Stimulated activated CD8-positive, alpha-beta memory T cell treated with anti-CD3 and anti-CD28 coated beads, Interleukin-7, amount 100 ng/mL, for 1 hour (primary cell): ENCODE measurements at places on chromosomes 13 and 19.

DNA sequence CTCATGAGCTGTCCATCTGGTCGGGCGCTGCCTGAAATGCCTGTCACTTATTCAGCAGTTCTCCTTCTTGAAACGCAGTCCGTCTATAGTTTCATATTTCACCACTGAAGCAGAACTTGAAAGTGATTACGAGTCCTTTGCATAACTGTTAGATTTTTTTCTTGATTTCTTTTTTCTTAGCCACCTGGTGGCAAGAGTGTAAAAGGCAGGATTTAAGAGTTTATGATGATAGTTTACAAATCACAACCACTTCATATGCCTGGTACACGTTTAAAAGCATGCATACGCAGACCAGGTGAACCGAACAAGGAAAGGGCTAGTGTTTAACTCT, 45.8 kb downstream of the GGACT start:
- no peak for DNase-seq

GRCh38 chr19:18601875-18602274, 4.7 kb downstream of the CRLF1 start:
- no peak for DNase-seq

DNA sequence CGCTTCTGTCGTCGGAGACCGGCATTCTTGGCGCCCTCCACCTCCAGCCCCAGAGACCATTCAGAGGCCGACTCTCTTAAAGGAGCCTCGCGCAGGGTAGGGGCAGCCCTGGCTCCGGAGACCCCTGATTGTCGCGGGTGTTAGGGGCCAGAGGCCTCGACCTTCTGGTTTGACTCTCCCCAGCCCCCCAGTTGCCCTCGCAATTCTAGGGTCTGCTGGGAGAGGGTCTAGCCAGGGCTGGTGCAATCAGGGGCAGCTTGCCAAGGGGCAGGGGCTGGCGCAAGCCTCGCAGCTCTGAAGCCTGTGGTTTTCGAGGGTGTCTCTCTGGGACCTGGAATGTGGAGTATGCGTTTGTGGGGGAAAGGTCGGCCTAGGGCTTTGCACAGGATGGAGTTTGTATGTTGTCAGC, 1.6 kb upstream of the SLC7A10 start:
- DNase-seq: no peak

DNA sequence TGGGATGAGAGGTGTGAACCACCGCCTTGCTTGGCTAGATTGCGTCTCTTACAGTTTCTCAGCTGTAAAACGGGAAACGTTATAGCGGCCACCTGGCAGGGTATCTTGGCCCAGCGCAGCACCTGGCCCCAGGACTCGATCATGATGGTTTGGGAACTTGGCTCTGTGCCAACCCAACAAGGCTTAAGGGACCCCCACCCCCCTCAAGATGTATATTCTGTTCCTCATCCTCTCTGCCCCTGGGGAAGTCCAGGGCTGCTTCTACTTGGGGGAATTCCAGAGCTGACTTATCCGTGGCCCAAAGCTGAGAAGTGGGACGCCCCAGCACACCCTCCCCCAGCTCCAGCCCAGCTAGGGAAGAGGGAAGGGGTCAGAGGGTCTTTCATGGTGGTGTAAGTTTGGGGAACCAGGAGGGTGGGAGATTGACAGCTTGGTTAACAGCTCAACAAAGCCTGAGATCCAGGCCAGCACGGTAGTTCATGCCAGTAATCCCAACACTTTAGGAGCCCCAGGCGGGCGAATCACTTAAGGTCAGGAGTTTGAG, 695 bp downstream of the ICAM1 start:
- no peak for DNase-seq

DNA sequence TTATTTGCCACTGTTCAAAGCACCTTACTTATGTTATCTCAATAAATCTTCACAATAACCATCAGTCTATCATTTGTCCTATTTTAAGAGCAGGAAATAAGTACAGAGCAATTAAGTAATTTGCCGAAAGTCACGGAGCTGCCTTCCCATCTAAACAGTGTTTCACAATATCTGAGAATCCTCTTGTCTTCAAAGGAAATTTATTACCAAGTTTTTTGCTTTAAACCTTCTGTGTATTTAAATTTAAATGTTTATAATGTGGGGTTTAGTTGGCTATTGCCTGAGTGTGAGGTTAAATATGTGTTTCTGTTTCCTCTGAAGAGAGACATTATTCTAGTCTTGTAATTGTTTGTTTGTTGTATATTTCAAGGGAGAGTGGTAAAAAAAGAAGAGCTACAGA, 633.1 kb downstream of the EFNB2 start:
- no peak for DNase-seq

GRCh38 chr19:11058246-11059030, 30.8 kb upstream of the LDLR start:
- DNase-seq: no peak

GRCh38 chr13:77930430-77930829, 11.8 kb upstream of the EDNRB start:
- no peak for DNase-seq

DNA sequence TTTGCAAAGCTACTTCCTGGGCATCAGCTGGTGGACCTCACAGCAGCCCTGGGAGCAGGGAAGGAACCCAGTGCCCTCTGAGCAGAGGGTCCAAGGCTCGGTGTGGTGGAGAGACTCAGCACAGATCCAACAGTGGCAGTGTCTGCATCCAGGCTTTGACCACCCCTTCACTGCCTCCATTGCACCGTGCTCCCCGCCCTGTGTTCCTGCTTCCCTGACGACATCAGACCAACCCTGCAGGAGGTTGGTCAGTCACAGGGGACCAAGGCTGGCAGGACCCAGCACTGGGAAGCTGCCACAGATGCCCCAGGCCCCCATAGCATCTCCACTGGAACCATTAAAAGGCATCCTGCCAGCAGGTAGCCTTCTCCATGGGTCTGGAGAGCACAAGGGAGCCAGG, 7.8 kb upstream of the VSTM2B start:
- DNase-seq: no peak

- no peak for DNase-seq
Observed at GRCh38 chr13:75309981-75310580, 171.9 kb downstream of the TBC1D4 start.

GRCh38 chr19:35211545-35212230, 16.9 kb downstream of the FAM187B start:
- DNase-seq: peak; percentile 55

DNA sequence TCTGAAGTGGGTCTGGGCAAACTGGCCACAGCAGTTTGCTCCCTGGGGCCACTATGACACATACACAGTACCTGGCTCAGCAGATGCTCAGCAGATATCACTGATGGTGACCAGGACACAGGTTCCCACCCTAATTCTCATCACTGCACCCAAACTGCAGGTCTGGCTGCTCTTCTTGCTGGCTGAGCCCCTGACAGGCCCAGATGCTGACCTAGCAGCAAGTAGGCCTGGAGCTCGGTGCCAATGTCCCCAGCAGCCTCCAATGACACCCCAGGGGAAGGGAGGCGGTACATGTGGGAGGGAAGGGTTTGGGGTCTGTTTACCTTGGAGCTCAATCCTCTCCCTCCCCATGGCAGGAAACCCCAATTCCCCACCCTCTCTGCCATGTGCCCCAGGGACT, 5.1 kb downstream of the UBE2S start:
- DNase-seq: no peak

DNA sequence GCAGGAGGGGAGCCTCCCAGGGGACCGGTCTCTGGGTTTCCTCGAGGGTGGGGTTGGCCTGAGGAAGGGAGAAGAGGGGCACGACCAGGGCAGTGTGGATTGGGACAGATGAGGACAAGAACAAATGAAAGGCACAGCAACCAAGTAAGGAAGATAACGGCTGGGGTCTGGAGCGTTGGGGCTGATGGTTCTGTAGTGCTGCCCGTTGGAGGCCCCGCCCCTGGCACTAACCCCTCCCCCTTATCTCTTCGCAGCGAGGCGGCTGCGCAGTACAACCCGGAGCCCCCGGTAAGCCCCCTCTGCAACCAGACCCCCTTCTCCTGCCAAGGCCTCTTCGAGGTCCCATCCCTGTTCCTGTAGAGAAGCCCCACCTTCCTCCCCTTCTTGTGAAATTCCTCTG, 2.2 kb downstream of the CAPNS1 start:
- no peak for DNase-seq

GRCh38 chr13:29266756-29267733, 328.4 kb downstream of the SLC7A1 start:
- DNase-seq: no peak

DNA sequence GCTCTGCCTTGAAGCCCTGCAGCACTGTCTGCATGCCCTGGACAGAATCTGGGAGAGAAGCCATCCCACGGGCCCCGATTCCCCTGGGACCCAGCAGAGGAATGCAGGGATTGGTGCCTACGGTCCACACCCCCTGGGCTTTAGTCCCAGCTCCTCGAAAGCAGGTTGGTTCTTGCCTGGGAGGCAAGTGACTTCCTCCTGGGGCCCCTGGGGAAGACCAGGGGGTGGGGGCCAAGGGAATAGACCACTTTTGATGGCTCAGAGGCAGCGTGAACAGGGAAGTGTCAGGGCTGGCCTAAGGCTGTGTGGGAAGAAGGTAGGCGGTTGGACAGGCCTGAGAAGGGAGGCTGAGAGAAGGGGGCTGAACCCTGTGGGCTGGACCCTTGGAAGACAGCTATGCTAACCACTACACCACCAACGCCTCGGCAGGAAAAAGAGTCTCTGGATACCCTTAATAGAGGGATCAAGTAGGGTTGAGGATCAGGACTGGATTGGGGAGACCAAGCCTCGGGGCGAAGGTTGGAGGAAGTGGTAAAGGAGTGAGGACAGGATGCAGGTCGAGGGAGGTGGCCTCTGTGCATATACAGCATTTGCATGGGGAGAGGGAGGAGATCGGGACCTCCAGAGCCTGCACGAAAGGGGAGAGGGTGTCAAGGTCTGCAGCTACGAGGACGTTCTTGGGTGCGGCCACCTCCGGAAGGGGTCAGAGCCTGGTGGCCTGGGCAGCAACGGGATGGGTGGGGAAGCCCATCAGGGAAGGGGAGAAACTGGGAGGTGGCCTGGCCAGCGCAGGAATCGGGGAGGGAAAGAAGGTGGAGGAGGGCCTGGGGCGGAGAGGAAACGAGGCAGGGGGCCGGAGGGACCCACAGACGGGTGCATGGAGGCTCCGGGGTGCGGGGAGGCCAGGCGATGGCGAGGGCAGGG, 709 bp downstream of the DPP9 start:
- DNase-seq: no peak

GRCh38 chr13:64158908-64159307, 2743.3 kb upstream of the PCDH20 start:
- no peak for DNase-seq

DNA sequence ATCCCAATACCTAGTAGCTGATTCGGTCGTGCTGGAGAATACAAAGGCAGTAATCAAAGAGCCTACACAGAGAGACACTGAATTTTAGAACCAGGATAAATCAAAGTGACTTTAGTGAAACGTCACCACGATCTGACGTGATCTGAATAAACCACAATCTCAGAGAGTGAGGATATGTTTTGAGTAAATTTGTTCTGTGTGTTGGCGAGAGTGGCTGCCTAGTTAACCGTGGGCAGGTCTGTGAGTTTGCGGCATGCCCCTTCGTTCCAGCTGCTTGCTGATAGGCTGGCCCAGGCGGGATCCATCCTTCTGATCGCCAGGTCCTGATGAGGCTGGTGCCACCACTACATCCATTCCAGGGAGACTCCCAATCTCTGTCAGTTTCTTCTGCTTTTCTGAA, 40.4 kb downstream of the LRCH1 start:
- peak; percentile 5 for DNase-seq

DNA sequence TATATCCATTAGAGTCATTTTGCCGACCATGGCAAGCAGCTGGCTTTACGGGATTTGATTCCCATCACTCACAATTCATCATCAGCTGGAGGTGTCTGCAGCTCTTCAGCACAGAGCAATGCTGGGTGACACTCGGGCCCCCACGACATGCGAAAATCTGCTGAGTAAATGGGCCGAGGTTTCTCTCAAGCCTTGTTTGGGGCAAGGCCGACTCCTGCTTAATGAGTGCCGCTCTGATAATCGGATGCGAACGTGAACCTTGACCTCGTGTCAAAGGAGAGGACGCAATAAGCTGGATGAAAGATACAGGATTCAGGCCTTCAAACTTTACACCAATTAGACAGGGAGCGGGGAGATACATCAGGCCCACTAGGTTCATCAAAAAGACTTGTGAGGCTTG, 65.2 kb downstream of the GGACT start:
- DNase-seq: no peak

GRCh38 chr19:48683349-48683748, 10.5 kb upstream of the NTN5 start:
- DNase-seq: no peak

- no peak for DNase-seq
Observed at GRCh38 chr13:95251641-95252040, 49.6 kb downstream of the ABCC4 start.

GRCh38 chr19:3521104-3521445, 15.0 kb downstream of the FZR1 start:
- DNase-seq: no peak

DNA sequence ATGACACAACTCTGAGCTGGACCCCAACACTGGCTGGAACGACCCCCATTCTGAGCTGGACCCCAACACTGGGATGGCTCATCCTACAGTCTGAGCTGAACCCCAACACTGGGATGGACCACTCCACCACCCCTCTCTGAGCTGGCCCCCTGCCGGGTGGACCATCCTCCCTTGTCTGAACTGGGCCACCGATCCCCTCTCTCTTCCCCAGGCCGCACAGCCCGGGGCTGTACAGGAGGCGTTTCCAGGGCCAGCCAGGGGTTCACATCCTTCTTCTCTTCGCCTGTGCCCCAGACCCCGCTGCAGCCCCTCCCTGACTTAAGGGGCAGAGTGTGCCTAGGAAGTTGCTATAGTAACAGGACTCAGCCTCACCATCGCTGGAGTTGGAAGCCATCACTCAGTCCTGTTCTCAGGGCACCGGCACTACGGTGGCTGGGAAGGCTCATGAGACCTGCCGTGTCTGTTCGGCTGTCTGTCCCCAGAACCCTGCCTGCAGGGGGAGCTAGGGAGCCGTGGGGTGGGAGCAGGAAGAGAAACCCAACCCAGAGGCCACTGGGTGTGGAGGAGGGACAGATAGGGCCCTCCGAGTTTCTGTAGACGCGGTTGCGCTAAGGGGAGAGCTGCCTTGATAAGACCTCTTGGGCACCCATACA, 3.7 kb downstream of the PRKACA start:
- no peak for DNase-seq

- no peak for DNase-seq
Observed at GRCh38 chr13:46373623-46374022, 13.4 kb downstream of the RUBCNL start.

- DNase-seq: no peak
Observed at GRCh38 chr13:25292301-25292700, 5.0 kb upstream of the MTMR6 start.

DNA sequence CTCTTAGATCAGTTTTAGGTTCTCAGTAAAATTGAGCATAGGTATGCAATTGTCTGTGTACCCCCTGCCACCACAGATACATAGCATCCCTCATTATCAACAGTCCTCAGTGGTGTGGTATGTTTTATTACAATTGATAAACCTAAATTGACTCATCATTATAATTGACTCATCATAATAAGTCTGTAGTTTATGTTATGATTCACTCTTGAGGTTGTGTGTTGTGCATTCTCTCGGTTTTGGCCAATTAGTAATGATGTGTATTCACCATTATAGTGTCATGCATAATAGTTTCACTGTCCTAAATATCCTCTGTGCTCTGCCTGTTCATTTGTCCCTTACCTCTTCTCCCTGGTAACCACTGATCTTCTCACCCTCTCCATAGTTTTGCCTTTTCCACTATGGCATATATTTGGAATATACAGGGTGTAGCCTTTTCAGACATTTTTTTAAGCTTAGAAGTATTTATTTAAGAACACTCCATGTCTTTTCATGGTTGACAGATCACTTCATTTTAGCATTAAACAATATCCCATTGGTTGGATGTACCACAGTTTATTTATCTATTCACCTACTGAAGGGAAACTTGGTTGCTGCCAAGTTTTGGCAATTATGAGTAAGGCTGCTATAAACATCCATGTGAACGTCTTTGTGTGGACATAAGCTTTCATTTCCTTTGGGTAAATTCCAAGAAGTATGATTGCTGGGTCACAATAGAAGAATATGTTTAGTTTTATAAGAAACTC, 1620.6 kb upstream of the MIR17HG start:
- no peak for DNase-seq
